ENCODE measurements at places on chromosomes 2 and 18.

DNA sequence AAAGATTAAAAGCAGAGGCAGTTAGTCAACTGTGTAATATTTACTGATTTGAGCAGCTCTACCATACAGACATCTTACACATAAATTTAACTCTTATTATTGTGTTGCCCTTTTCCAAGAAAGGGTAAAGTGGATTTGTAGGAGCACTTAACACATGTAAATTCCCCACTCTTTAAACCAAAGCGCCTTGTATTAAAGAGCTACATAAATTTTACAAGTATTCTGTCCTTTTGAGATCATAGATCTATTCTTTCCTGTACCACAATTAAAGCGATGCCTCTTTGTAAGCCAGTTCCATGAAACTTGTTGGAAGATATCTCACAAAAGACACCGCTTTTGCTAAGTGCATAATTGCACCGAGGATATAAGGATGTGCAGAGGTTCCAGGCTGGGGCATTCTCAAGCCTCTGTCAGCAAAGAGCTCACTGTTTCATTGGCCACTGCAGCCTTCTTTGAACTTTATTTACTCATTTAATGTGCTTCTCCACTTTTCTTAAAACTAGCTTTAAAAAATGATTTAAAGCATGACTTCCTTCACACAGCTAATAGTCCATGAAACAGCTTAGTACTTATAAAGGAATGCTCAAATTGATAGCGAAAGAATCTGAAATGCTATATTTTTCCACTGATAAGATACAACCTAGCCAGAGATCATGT is 520.0 kb upstream of the TCF4 start:
- no peak for DNase-seq

DNA sequence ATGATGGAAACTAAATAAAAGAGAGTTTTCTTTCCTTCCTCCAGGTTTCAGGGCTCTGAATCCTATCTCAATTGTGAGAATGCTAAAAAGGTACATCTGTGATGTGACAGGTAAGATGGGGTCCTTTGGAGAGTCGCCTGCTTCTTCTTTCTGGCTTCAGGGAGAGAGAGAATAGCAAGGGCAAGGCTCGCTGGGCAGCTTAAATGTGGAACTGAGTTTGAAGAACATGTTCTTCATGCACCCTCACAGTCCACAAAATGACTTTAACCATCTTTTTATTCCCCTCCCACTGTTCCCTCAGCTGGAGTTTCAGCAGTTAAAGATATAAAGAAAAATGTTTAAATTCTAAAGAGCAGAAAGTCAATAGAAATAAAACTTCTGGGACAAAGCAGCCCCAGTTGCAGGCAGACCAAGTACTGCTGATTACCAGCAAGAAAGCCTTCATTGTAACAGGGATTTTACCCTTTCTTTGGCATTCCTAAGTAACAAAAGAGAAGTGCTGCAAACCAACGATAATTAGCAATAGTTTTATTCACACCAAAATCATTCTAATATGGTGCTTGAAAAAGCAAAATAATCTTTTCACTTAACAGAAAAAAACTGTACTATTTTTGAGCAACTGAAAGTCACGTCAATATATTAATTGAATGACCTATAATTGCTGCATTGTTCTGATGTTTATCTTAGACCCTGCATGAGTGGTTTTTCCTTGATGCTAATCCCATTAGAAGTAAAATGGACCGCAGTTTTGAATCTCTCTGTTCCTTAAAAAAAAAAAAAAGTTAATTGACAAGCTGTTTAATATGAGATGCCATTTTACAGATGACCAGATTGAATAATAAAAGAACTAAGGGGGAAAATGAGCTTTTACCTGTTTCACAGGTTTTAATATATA is 61.5 kb downstream of the LRP2 start:
- no peak for DNase-seq

DNA sequence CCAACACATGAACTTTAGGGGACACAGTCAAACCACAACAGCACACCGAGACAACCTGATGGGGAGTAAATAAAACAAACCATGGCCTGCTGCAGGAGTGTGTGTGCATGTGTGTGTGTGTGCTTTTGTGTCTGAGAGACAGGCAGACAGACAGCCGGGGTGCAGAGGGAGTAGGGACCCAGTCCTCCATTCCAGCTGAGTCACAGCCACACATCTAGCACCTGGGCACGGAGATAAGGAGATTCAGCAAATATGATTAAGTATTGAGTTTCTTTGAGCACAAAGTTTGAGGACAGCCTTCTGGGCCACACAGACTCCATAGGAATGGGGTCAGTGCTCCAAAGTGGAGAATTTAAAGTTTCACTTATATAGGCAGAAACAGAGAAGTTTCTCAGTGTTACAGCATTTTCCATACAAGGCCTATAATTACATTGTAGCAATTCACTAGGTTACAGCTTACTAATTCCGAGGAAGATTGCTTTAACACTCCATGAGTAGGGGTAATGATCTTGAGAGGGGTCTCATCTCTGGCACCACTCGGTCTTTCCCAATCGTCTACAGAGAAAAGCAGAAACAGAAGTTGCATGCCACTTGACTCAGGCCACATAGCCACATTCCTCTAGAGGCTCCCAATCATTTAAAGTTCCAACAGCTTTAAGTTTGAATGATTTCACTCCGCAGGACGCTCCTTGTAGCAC is 30.8 kb upstream of the PRLH start:
- no peak for DNase-seq

DNA sequence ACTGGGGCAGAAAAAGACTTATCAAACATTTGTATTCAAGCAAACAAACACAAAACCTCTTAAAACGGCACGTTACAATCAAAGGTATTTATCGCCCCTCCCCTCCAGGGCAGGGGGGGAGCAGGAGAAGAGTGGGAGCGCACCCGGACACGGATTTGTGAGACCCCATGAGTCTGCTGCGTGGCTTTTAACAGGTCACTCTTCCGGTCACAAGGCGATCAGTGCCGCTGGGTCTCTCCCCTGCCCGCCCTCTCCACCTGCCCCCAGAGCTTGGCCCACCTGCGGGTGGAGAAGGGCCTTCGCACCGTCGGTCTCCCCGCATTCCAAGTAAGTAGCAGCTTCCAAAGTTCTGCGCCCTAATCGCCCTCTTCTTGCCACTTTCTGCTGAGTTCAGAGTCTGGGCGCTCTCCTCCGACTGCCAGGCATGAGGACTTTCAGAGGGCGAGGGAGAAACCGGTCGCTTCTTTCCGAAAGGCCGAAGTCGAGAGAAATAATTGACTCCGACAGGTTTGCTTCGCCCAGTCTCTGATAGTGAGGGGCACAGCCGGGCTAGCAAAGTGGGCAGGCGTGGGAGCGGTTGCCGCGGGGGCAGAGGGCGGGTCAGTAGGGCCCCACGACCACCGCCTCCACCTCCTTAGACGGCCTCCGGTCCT is 800 bp downstream of the RPRM start:
- no peak for DNase-seq

- DNase-seq: no peak
These were observed 81.0 kb downstream of the SEMA4F start for GRCh38 chr2:74735009-74735408.

DNA sequence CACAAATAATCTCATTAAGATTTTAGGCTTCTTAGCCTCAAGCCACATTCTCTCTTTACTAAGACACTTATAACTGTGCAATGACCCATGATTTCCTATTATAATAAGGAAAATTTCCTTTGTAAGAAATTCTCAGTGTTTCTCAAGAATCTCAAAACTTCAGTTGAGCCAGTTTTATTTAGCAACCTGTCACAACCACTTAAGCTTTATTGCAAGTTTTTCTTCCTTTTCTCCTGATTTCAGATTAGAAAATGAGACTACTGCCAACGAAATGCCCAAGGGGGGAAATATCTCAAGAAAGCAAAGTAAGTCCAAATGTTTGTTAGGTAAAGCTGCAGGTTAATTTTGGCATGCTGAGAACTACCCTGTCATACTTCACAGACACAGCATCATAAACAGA is 178.5 kb downstream of the THADA start:
- no peak for DNase-seq

GRCh38 chr2:106189764-106190468 is 4.2 kb downstream of the UXS1 start:
- DNase-seq: no peak

DNA sequence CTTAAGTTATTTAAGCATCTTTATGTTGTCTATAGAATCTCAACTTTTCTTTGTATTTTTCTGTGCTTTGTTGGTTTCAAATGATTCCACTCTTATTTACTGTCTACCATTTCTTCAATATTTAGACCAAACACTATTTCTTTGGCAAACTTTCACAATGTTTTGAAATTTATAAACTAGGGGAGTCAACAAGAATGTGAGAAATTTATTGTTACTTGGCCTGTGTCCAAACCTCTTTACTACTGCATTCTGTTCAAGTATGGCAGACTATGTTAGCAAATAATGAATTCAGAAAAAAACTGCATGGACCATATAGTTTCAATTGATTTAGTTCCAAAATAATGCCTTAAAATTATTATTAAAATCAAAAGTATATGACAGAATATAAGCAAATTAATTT is 470.2 kb downstream of the FBXO15 start:
- DNase-seq: no peak

DNA sequence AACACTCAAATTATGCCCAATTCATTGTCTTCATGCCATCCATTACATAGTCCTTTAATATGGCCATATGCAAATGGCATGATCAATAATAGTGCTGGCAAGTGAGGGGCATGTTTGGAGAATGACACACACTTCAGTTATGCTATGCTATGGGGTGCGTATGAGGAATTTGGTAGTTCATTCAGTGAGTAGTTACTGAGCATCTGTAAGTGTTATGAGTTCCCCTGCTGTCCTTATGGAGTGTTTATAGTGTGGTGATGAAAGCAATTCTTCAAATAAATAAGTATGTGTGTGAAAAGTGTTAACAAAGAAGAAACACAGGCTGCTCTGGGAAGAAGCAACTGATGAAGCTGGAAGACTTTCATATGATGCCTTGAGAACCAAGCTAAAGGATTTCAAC is 383.7 kb upstream of the SLC14A2 start:
- no peak for DNase-seq

DNA sequence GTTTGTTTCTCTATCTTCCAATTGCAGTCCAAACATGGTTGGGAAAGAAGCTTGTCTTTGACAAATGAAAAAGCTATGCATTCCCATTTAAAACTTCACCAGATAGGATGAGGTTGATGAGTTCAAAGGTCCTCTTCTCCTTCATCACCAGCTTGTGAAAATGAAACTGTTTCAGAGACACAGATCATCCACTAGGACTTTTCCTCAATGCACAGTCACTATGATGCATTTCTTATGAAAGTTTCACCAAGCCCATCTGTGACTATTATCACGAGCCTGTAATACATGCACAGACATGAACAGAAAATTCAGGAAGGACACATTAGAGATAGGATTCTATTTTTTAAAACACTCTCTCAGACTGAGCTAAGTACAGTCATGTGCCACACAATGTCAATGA is 644.4 kb downstream of the PLCL1 start:
- no peak for DNase-seq

DNA sequence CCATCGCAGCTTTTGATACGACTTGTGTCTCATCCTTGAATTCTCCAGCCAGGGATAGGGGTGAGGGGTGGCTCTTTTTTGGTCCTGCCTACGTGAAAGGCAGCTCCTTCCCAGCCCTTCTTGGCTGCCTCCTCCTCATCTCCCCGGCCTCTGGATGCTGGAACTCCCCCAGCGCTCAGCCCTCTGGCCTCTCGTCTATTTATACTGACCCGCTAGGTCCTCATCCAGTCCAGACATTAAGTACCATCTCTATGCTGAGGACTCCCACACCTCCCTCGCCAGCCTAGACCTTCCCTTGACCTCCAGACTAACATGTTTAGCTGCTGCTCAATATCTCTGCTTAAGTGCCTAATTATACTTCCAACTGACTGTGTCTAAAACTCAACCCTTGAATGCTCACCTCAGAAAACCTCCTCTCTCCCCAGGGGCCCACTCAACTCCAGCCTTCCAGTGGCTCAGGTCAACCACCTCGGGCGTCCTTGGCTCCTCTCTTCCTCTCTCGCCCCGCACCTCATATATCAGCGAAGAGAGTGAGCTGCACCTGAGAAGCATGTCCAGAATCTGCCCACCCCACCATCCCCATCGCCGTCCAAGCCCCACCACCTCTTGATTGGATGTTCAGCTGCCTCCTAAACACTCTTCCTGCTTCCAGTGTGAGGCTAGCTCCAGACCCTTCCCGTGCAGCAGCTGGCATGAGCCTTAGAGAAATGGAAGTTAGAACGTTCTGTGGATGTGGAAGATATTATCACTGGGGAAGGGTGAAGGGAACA is 34.8 kb downstream of the TOGARAM2 start:
- DNase-seq: no peak

DNA sequence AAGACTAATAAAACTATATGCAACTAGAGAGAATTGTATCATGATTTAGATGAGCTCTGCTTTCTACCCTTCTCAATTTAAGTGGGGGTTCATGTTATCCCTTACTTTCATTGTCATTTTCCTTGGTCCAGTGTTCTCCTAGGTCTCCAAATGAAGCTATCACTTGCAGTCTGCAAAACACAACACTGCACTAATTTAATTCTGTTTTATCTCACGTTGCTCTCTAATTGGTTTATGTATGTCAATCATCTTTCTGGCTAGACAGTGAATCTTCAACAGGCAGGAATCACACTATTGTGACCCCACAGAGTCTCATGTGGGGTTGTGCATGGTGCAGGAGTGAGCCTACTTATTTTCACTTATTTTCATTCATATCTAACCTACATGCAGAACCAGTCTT is 348.3 kb upstream of the SYT4 start:
- DNase-seq: no peak

DNA sequence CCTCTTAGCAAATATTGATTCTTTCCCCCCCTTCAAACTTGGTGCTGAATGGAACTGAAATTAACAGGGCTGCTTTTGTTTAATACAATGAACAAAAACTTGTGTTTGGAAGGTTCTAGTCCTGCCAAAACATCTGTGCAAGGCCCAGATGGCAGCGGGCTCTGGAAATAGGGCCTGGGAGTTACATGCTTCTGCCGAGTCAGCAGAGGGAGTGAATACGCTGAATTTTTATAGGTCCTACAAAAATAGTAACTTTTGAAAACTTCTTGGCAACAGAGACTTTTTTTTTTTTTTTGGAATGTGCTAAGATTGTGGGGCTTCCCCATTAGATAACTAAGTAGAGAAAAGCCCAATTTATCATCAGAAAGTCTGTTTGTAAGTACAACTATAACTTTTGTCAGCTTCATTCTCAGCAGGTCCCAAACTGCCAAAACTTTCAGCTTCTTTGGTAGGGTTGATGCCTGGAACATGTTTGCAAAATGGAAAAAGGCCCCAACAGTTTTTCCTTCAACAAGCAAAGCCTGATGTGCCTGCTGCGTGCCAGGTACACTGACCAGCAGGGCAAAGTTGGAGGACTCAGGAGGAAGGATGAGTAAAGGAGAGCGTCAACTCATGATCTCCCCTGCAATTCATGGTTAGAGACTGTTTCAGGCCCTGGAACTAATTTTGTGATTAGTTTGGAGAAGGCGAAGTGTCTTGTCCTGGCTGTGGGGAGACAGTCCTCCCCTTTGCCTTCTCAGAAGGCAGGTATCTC is 45.1 kb upstream of the HDAC4 start:
- DNase-seq: no peak

DNA sequence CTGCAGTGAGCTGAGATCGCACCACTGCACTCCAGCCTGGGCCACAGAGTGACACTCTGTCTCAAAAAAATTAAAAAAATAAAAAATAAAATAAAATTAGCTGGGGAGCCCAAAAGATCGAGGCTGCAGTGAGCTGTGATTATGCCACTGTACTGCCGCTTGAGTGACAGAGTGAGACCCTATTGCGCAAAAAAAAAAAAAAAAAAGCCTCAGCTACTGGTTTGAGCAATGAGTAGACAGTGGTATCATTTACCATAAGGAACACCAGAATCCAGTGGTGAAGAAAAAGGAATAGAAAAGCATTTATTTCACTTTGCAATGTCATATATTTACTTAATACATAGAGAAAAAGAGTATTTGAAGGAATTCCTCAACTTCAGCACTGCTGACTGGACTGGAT is 3.0 kb downstream of the SAP130 start:
- no peak for DNase-seq

- DNase-seq: no peak
These were observed 13.6 kb upstream of the ZNF397 start for GRCh38 chr18:35227254-35227653.
